HFF-Myc (cell line): ENCODE measurements at places on chromosomes 5 and 9.

GRCh38 chr5:167217097-167217743, 1074.2 kb upstream of the WWC1 start:
- no peak for DNase-seq

GRCh38 chr9:105129731-105130130, 114.7 kb upstream of the SLC44A1 start:
- DNase-seq = no peak

DNA sequence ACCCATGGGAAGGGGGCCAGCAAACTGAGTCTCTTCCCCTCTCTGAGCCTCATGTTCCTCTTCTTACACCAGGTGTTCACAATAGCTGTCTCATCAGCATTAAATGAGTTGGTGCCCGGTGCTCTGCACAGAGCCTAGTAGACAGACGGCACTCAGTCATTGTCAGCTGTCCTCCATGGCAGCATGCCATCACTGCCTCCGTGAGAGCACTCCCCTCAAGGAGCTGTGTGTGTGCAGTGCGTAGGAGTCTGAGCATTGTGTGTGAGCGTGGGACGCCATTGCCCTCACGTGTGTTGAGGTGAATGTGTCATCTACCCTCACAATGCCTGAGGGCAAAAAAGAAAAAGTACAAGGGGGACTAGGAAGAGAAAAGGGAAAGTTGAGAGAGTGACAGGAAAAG, 536.5 kb downstream of the CDK5RAP2 start:
- DNase-seq = no peak

GRCh38 chr5:96447949-96448348, 14.9 kb upstream of the PCSK1 start:
- DNase-seq = no peak

GRCh38 chr9:72836790-72837189, 116.1 kb downstream of the ALDH1A1 start:
- no peak for DNase-seq

DNA sequence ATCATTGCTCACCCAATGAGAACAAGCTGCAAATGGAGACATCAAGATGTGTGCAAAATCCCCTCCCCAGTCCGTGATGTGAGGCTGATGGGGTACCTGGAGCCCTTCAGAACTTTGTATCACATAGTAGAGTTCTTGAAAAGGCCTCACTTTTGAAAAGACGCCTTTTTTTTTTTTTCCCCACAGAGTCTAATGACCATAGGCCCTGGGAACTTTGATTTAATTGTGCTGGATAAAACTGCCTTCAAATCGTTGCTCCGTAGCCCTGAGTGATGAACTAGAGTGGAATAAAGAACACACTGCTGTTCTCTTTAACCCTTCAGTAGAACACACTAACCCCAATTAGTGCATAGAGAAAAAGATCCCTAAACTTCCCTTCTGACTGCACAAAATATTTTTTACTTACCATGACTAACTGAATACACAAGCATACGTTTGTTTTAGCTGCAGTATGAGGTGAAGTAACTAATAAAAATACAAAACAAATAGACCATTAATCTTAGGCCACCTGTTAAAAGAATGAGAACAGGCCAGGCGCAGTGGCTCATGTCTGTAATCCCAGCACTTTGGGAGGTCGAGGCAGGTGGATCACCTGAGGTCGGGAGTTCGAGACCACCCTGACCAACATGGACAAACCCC, 15.1 kb downstream of the PSAT1 start:
- DNase-seq = no peak
